GM13976 (cell line): ENCODE measurements at places on chromosomes 6 and 20.

GRCh38 chr6:16049168-16049567 lies 79.7 kb upstream of the MYLIP start:
- DNase-seq = no peak

DNA sequence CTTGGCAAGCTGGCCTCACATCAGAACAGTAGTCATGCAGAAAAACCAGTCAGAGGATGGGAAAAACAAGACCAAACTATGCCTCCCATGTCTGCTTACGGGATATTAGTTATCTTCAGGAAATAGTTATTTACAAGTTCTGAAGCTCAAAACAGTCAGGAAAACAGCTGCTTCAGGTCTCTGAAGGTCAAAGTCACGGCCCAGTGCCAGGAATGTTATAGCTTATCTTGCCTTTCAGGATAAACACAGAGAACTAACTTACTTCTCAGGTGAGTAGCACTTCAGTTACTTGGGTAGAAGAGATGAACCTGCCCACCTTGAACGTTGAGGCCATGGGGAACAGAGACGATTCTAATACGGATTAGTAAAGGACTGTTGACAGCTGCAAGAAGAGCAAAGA lies 310.7 kb downstream of the KIF16B start:
- no peak for DNase-seq

- DNase-seq = no peak
These were observed 273.2 kb downstream of the HIVEP2 start for GRCh38 chr6:142671791-142672190.

DNA sequence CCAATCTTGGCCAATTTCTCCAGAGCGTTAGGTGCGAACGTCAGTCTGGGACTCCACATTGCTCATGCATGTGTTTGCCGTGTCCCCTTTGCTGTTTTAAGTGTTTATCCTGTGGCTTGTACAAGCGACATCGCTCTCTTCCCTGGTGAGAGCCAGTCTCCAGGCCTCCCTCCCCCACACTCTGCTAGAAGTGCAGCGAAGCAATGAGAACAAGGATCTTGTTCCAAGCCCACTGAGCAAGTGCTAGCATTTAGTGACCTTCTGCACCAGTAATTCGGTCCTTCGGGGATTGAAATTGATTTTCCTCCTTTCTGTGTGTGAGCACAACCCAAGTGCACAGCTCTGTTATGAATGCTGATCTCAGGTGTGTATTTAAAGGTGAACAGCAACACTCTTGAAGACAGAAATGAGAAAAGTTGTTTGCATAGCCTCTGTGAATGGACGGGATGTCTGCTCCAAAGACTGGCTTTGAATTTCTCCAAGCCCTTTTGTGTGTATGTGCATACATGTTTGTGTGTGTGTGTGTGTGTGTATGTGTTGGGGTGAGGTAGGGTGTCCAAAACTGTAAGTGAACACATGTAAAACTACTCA lies 29.0 kb downstream of the CD83 start:
- no peak for DNase-seq

DNA sequence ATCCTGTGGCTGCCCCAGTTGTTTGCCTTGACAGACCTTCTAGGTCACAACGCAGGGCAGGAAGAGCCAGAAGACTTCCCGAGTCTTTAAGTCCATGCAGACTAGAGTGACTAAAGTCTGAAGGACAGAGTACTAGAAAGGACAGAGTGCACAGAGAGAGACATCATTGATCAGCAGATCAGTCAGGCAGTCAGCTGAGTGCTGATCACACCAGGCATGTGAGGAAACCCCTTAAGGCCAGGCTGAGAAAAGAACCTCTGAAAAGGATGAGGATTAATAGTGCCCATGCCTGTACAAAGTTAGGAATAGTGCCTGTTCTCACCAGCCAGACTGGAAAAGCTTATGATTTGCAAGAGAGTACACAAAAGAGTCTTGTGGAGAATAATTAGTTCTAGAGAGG lies 91.3 kb downstream of the CFAP61 start:
- DNase-seq = no peak

DNA sequence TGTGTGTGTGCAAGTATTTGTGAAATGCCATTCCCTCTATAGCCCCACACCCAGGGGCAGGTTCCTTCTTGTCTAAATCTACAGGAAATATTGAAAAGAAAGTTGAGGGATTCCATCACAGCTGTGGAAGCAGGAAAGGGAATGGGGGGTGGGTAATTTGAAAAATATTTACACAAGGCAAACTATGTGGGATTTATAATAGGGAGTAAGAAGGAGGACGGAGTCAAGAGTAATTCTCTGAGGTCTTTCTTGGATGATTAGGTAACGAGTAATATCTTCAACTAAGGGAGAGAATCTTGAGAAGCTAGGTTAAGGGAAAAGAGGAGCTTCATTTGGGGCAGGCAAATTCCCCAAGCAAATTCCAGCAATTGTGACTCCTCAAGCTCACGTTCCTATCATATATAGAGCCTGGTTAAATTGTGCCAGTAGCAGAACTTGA lies 113.5 kb upstream of the SGK1 start:
- no peak for DNase-seq

GRCh38 chr20:49568278-49569151 lies 578 bp upstream of the PTGIS start:
- no peak for DNase-seq

DNA sequence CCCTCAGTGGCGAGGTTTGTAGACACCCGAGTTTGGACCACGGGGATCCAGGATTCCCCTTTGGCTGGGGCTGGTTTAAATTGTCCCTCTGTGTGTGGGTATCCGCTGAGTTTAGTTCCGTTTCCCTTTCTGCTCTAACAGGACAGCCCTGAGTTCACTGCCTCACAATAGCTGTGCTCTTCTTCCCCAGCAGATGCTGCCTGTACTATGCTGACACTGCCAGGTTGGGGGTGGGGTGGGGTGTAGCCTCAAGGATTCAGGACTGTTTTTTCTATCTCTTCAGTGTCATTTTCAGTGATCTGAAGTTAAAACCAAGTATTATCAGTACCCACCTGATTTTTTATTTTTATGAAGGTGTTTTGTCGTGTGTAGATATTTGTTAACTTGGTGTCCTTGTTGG lies 655.0 kb downstream of the COL12A1 start:
- DNase-seq = no peak

GRCh38 chr20:8790442-8791074 lies 278.3 kb upstream of the PLCB4 start:
- DNase-seq = peak; percentile 20

- DNase-seq = no peak
These were observed 8.9 kb downstream of the MANBAL start for GRCh38 chr20:37298190-37298939.

- peak; percentile 71 for DNase-seq
These were observed 103.6 kb downstream of the PAX1 start for GRCh38 chr20:21808863-21809664.

GRCh38 chr6:37182736-37183590 lies 13.0 kb downstream of the PIM1 start:
- DNase-seq = peak; percentile 63

GRCh38 chr6:163991321-163991720 lies 576.8 kb downstream of the QKI start:
- no peak for DNase-seq

DNA sequence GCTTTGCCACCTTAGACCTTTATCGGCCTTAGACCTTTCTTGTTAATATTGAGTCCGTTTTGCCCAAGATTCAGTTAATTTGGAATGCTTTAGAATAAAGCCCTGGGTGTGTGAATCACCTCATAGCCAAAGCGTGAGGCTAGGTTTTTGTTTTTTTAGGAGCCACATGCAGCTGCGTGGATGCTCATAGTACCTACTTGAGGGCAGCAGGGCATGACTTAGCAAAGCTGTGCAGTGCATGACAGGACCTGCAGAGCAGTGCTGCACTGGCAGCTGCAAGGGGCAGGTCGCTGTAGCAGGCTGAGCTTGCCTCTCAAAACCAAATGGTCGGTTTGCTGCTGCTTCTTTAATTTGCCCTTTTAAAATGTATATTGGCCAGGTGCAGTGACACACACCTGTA lies 116.1 kb downstream of the JAG1 start:
- DNase-seq = no peak

DNA sequence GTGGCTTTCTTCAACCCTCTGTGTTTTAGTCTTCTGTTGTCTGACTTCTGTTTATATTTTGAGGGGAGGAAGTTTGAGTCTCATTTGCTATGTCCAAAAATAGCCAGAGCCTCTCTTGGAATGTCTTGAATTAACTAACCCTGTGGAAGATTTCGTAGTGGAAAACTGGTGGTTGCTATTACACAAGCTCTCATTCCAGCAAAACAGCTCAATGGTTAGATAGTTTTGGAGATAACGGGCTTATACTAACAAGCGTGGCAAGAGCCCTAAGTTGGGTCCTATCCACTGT lies 1.6 kb downstream of the CCN2 start:
- no peak for DNase-seq

DNA sequence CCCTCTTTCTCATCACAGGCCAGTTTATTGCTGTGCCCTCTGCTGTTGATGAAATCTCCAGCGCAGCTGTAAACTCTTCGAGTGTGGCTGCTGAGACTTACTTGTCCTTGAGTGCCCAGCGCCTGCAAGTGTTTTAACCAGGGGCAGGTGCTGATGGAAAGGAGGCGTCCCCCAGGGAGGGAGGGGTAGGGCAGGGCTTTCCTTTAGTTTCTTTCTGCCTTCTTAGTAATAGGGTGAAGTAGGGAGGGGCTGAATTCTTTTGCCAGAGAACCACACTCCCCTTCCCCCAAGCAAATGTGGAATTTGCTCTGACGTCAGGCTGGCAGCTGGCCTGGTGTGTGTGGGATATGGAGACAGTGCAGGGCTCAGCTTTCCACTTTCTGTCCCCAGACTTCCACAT lies 61.2 kb downstream of the IGF2R start:
- no peak for DNase-seq

DNA sequence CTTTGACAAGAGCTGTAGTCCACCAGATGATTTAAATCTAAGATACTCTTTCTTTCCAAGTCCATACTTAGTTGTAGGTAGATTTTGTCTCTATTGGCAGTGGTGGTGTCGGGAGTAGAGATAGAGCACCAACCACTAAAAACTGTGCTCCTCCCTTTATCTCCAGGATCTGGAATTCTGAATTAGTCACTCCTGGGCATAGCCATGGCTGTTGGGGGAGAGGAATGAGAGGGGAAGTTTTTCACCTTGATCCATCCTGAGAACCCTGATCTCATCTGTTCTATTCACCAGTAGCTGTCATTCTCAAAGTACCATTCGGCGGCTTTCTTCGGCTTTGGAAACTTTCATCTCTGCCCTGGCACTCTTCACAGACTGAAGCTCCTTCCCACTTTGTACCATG lies 35.6 kb upstream of the NKX2-4 start:
- DNase-seq = no peak

- DNase-seq = peak; percentile 51
These were observed 195.5 kb downstream of the JARID2 start for GRCh38 chr6:15441215-15441868.

DNA sequence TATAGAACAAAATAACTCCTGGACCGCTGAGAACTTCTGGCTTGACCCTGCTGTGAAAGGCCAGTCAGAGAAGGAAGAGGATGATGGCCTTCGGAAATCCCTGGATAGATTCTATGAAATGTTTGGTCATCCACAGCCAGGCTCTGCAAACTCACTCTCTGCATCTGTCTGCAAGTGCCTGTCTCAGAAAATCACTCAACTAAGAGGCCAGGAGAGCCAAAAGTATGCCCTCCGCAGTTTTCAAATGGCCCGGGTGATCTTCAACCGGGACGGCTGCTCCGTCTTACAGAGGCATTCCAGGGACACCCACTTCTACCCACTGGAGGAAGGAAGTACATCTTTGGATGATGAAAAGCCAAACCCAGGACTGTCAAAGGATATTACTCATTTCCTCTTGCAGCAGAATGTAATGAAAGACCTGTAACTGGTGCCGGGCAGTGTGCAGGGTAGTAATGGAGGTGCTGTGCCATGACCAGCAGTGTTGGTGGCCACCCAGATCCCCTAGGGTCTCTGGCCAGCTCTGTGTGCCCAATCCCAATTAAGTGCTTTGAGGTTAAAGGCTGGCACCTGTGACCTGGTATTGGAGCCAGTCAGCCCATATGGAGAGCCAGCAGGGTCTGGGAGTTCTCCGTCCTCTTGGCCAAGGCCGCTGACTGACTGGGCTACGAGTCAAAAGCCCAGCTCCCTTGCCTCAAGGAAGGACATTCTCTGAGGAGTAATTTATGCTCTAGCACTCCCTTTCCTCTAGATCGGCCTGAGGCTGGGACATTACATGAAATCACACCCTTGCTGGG lies 87.1 kb downstream of the TRMT6 start:
- no peak for DNase-seq

- no peak for DNase-seq
These were observed 8.0 kb downstream of the IL20RA start for GRCh38 chr6:137036566-137037300.

GRCh38 chr6:90175627-90176538 lies 120.8 kb downstream of the BACH2 start:
- DNase-seq = no peak

DNA sequence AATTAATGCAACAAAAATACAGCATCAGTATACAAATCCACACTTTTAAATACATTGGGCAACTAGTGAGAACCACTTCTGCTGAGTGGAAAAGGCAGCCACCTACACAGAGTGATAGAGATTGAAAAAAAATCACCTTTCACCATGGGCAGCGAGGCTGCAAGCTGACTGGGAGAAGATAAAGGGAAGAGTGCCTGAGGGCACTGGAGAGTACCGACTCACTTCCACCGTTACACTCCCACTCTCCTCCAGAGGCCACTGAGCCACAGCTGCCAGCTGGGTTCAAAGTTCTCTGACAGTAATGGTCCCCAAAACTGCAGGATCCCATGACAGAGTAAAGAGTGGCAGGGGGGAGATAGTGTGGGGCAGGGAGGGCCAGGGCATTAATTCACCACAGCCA lies 24.1 kb downstream of the PXT1 start:
- no peak for DNase-seq

- DNase-seq = no peak
These were observed 129.8 kb upstream of the FOXQ1 start for GRCh38 chr6:1181939-1182605.

DNA sequence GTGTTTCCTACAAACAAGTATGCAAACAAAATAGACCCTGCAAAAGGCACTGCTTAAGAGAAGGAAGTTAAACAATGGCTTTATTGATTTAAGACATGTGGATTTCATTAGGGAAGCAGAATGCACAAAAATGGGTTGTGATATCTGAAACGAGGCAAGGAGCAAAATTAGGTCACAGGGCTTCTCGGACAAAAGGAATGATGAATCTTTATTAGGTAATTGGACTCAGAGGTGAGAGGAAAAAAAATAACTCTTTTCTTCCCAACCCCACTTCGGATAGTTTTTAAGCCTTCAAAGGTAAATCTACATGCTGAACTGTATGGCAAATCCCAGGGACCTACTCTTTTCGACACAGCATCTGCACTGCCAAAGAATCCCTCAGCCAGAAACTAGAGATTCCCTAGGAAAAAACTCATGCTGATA lies 183.0 kb upstream of the TAB2 start:
- no peak for DNase-seq

GRCh38 chr6:57283106-57283505 lies 34.3 kb upstream of the PRIM2 start:
- no peak for DNase-seq

DNA sequence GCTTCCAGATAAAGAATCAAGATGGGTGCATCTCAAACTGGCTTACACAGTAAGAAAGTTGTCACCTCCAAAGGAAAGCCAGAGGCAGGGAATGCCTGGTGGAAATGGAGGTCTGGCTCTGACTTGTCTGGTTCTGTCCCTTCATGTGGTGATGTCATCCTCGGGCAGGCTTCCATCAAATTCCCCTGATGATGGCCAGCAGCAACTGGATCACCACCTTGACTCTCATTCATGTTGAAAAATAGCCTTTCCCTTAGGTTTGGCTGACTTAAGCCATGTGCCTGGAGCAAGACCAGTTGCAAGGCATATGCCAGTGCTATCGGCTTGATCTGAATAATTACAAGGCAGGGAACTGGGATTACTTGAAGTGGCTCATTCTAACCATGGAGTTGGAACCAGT lies 28.8 kb downstream of the IMPG1 start:
- no peak for DNase-seq

- DNase-seq = no peak
These were observed 168.3 kb downstream of the COL9A1 start for GRCh38 chr6:70134542-70134941.
